RPMI7951 (cell line): ENCODE measurements at places on chromosomes 16 and 17. TPM values are rescaled to one million over a fixed set of nuclear protein-coding genes. Genes with fewer than 3 reads are reported as not detected.
A peak's percentile ranks its signal among the peaks of the same experiment; 100 is the strongest.

DNA sequence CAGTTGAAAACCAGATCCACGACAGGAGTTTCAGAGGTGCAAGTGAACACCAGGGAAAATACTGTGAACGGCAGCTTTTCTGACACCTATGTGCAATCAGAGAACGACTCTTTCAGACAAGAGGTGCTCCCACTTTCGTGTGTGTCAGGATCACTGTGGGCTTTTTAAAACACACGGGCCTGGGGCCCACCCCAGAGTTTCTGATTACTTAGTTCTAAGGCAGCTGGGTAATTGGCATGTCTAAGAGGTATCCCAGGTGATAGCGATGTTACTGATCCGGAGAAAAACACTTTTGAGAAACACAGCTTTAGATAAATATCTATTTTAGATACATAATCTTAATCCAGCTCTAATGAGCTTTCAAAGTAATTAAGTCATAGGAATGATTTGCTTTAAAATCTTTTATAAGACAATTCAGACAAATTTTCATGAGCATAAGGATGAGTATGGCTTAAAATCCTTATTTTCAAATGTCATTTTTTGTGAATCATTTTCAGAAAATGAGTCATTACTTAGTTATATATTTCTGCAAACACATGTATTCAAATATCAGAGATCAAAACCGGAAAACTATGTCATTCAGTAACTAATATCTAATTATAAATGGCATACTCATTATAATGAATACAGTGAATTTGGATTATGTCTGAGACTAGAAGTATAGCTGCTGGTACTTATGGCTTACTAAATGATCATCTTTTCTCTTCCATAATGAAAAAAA, 217.9 kb upstream of the PSMD7 start:
- no peak for DNase-seq

Gene ARL2BP
- 120 and 134 TPM in 2 replicates for total RNA-seq

Gene ADAP2
- total RNA-seq: 0.20 TPM in 1 of 2 replicates, not detected in the other

Gene GJD3
- not detected in 2 replicates for total RNA-seq

Gene RUNDC1
- total RNA-seq: 4.7 and 5.0 TPM in 2 replicates

- no peak for DNase-seq
These were observed 30.9 kb upstream of the PLLP start for GRCh38 chr16:57315416-57315815.

Gene MYH2
- total RNA-seq: not detected in 2 replicates

DNA sequence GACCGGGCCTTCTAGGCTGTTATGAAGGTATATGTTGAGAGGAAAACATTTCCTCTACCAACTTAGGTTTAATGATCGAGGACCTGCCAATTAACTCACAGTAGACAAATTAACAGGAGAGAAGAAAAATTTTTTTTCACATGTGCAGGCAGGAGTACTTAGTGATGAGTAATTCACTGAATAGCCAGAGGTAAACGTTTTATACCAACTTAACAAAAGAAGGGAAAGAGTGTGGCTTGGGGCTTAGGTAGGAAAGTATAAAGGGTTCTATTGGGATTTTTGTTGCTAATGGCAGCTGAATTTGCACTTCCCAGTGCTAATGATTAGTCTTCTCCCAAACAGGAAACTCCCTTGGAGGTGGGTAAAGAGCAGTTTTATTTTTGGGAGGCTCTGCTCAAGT, 121.6 kb upstream of the HS3ST4 start:
- DNase-seq: no peak

Gene CMTM2
- total RNA-seq: 0.98 TPM in 1 of 2 replicates, not detected in the other

DNA sequence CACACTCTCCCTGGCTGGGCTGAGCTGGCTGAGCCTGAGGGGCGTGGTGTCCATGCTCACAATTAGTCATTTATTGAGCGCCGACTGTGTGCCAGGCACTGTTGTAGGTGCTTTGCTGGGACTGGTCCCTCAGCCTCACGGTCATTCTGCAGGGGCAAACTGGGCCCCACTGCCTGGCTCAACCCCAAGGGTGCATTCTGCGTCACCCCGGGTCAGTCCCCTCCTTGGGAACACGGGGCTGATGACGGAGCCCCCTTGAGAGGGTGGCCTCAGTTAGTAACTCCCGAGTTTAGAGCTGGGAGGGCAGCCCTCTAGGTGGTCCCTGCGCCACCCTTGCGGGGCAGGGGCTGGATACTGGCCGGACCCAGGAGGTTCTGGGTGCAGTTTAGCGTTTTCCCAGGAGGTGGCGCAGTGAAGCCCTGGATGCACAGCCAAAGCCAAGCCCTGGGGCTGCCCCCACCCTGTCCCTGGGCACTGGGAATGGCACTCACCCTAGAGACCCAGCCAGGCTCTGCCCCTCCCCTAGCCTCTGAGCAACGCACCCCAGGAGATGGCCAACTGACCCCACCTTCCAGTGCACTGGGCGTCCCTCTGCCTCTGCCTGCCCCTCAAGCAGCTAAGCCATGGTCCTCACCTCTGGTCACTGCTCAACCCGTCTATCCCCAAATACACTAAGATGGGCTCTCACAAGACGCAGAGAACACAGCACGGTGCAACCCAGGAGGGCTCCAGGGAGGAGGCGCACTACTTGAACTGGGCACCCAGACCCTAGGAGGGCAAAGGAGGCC, 243.2 kb upstream of the GSE1 start:
- peak; percentile 31 for DNase-seq

- peak; percentile 60 for DNase-seq
These were observed at the start of gene IGFBP4 for GRCh38 chr17:40443196-40443987. TSS of gene IGFBP4 (plus strand) at chr17:40443450. CDS start at chr17:40443736, 286 bp downstream.

DNA sequence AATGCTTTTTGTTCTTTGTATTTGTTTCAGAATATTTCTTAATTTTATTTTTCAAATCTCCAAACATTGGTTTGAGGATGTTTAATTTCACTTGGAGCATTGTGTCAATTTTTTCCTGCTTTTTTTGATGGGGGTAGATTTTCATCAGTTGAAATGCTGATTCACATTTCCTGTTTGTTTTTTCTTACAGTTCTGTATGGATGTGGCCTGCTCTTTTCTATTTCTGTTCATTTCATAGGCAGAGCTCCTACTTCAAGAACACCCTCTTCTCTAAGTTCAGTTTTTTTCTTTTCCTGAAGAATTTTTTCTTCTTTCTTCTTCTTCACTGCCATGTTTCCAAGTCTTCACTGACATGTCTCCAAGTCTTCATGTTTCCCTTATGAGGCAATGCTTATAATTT, 8.8 kb downstream of the MBTD1 start:
- DNase-seq: no peak

DNA sequence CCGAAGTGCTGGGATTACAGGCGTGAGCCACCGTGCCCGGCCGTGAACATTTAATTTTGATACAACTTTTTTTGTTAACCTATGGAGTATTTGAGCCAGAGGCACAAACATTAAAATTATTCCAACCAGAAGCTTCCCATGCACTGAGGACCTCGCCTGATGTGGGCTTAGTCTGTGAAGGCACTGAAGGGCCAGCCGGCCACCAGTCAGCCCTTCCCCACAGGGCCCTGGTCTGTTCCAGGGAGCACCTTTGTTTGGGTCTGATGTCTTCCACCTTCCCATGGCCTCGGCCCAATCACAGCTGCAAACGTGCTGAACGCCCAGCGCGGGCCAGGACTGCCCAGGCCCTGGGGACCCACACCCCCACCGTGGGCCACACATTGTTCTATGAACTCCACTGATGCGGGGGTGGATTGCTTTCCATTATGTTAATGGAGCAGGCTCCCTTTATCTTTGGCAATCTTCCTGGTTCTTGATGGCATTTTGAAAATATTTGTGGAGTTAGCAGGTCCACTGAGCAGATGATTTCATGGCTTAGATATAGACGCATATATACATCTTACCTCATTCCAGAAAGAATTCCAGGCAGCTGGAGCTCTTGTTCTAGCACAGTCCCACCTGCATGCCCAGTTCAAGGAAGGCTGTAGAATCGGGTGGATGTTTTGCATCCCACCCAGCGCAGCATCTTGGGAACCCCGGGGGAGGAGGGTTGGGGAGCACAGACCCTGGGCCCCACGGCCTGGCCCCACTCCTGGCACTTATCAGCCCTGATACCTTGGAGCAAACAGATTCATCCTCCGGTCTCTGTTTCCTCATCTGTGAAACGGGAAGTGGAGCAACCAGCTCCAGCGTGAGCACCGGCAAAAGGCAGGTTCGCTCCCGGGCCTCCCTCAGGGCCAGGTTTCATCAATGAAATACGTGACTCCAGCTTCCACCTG, 14.5 kb downstream of the SPIRE2 start:
- DNase-seq: peak; percentile 42

DNA sequence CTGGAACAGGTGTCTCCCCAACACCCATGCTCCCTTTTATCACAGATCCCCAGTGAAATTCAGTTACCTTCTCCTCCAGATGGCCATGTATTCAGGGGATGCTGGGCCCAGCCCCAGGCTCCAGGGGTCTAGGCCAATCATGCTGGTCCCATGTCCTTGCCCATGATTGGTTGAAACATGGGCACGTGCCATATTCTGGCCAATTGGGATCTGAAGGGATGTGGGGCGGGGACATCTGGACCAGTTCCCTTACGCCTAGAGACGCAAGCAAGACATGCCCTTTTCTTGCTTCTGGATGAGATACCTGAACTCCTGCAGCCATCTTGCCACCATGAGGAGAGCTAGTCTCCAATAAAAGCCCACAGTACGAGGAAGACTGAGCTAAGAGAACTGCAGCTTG, 31.0 kb upstream of the ST6GALNAC1 start:
- no peak for DNase-seq
